ENCODE measurements at places on chromosomes 2 and 18.

DNA sequence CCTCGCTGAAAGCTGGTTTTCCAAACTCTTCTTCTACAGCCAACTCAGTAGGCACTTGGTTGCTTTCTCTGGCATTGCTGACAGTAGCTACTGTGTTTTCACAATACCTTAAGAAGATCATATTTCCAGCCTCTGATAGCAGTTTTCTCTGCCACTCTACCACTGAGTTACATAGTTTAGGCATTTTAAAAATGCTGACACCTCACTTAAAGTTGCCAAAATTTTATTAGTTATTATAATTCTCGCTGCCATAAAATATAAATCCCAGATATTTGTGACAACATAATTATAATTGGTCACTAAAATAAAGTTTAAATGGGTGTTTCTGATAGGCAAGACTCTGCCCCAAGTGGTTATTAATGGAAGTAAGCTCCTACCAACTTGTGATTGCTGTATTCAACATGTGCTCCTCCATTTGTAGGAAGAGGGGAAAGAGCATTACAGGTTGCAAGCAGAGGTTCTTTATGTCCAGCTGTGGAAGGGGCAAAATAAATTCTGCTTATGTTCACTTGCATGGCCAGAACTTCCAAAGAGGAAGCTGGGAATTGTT is 1202.8 kb downstream of the CNTNAP5 start:
- no peak for DNase-seq

DNA sequence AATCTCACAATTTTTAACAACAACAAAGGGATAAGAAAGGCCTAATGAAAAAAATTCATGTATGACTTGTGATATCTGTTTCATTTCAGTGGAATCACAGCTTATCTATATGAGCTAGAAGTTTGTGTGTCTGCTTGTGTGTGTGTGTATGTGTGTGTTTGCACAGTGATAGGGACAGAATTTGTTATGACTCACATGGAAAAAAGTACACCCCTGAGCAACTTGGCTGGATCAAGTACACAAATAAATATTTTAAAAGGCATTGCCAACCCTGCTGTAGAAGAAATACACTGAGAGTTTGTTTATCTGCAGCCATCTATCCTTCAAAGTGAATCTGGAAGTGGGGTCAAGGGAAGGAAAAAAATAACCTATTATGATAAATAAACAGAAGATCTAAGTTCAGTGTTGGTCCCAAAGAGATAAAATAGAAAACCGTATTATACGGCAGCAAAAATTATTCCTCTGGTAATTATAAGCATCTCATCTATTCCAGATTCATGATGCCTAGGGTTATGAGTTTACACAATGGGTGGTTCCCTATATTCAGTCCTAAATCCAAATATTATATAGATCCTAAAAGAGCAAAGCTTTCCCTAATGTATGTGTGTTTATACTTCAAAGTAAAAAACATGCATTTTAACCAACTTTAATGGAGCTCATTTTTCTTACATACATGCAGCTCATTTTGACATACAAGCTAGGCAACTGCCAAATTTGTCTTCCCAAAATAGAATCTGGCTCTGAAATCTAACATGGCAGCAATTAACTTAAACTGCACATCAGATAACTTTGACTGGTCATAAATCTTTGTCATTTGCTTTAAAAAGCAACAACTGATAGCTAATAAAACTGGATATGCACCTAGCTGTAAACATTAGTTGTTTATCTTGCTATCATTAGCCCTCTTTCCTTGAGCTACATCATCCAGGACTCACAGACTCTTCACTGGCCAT is 420.6 kb downstream of the IRS1 start:
- DNase-seq, result no peak

- DNase-seq, result no peak
Observed at GRCh38 chr2:183179156-183179555, 54.9 kb downstream of the NUP35 start.

GRCh38 chr2:206765242-206766056 is at the start of the genes FASTKD2 and MDH1B:
TSS of gene FASTKD2 (plus strand) at chr2:206765606. CDS start at chr2:206766694, 1,088 bp downstream.
TSS of gene MDH1B (minus strand) at chr2:206765328. CDS start at chr2:206765271, 57 bp downstream.
- peak; percentile 98 for DNase-seq

All from HS-5 (cell line).